Stimulated activated naive CD8-positive, alpha-beta T cell treated with anti-CD3 and anti-CD28 coated beads, Interleukin-15, Interleukin-2, amounts not matched to agents 100 U/mL and 50 U/mL, for 24 hours (primary cell): ENCODE measurements at places on chromosomes 12 and 14.

GRCh38 chr12:108232565-108232964 is 103.5 kb downstream of the WSCD2 start:
- DNase-seq: no peak

GRCh38 chr14:76715101-76715500 is 46.2 kb upstream of the VASH1 start:
- no peak for DNase-seq

DNA sequence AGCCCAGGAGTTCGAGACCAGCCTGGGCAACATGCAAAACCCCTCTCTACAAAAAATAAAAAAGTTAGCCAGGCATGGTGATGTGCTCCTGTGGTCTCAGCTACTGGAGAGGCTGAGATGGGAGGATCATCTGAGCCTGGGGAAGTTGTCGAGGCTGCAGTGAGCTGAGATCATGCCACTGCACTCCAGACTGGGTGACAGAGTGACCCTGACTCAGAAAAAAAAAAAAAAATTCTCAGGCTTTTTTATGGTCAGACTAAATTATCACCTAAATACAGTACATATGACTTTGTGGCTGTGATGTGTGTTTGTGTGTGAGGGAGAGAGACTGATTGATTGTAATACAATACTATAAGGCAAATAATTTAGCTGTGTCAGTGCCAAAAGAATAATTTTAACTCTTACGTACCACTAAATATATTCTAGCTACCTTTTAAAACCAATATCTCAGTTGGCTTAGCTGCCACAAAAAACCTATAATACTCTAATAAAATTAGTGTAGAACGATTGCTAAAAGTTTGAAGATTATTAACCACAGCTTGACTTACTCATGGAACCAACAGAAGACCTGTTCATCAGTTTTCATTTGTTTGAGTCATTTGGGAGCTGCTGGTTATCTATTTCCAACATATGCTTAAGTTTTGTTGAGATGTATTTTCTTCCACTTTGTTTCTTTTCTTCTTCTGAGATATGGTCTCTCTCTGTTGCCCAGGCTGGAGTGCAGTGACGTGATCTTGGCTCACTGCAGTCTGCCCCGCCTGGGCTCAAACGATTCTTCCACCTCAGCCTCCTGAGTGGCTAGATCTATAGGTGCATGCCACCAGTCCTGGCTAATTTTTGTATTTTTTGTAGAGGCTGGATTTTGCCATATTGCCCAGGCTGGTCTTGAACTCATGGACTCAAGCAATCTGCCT is 58.0 kb downstream of the DIP2B start:
- DNase-seq: no peak

DNA sequence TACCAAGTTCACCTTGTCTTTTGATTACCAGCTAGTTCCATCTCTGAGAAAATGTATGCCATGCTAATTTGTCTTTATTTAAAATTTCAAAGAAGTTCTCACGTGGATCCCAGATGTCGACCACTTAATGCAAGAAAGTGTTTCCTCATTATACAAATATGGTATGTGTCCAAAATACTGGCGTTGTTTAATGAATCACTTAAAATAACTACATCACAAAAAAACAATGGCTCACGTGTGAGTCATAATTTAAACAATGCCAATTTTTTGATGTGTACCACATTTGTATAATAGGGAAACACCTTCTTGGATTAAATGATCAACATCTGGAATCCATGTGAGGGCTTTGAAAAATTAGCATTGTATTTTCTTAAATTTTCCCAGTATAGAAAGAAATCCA is 40.8 kb downstream of the DBX2 start:
- DNase-seq: no peak

DNA sequence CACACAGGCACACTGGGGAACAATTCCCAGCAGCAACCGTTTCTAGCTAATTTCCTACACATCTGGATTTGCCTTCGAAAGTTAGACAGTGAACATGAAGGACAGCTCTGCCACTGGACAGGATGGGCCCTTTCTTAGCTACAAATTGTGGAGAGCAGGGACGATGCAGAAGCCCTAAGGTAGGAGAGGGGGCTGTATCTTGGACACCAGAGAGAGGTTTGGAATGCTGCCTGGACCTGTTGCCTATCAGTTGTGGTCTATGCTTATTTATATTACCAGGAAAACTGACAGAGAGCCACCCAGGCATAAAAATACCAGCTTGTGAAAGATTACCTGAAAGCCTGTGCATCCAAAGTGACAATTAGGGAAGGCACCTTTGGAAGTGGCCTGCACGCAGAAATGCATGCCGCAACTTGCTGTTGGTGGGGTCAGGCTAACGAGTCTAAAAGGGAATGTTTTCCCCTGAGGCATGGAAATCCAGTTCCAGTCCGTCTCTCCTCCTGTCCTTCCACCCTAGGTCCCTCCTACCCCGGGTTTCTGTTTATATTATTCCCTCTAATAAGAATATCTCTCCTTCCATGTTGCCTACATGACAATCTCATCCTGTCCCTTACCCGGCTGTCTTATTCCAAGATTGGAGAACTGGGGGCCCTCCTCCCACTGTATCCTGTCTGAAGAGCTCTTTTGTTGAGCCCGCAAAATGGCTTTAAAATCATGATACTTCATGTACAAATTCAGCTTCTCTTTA is 60.2 kb downstream of the MDM2 start:
- DNase-seq: no peak
